AG09309 (cell line): ENCODE measurements at places on chromosomes 6 and 20.
A peak's percentile ranks its signal among the peaks of the same experiment; 100 is the strongest.

DNA sequence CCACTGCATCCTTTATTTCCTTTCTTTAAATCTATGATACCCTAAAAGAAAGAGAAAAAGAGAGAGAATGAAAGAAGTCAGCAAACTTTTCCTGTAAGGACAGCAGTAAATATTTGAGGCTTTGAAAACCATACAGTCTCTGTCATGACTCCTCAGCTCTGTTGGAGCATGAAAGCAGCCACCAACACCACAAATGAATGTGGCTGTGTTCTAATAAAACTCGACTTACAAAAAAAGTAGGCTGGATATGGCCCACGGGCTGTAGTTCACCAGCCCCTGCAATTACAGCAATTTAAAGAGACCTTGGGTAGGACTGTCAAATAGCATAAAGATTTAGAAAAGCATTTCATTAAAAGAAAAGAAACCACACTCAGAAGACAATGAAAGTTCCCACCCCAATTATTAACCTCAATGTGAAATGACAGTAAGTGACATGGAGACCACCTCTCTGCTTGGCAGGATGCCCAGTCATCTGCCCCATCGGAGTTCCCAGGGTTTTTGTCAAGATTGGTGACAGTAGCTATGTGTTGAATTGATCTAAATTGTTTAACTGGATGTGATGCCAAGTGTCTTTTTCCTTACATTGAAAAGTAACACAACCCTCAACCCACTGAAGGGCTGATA lies 50.9 kb downstream of the TNFRSF21 start:
- no peak for DNase-seq

DNA sequence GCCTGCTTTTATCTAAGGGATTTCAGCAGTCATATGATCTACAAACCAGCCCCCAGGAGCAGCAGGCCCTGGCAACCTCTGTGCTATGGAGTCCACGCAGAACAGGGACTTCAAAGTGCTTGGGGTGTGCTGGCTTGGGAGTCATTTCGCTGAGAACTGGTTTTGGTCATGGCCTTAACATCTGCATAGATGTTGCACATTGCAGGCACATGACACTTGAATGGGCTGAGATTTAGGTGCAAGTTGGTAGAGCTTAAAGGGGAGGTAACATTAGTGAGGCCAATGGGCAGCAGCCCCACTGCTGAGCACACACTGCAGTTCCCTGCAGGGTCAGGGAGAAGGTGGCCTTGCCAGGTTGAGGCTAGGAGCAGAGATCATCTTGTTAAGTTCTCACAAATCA lies 43.6 kb downstream of the RREB1 start:
- DNase-seq, result no peak

- DNase-seq, result peak; percentile 74
Observed at GRCh38 chr6:82331031-82331773, 32.4 kb upstream of the TPBG start.

DNA sequence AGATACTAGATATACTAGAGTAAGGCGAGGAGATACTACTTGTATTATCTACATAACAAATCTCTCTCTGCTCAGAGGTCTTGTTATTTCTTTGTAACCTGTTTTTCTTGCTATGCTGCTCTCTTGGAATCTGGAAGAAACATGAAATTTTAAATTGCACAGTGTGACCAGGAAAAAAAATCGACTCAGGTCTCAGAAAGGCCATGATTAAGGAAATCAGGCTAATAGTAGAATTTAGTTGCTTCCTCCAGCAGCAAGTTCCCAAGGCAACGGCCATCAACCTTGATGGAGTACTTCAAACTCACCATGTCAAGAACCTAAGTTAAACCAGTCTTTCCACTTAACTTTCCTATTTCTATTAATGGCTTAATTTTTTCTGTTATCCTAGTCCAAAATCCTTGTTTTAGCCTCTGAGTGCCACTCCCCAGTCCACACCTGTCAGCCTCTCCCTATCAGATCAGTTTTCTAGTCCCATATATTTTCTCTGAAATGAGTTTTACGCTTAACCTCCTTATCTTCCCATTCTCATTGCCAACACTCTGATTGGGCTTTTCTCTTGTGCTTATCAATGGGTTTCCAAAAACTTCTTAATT lies 87.7 kb upstream of the BEND3 start:
- DNase-seq, result no peak

- DNase-seq, result no peak
Observed at GRCh38 chr6:100599088-100599770, 134.5 kb upstream of the SIM1 start.

DNA sequence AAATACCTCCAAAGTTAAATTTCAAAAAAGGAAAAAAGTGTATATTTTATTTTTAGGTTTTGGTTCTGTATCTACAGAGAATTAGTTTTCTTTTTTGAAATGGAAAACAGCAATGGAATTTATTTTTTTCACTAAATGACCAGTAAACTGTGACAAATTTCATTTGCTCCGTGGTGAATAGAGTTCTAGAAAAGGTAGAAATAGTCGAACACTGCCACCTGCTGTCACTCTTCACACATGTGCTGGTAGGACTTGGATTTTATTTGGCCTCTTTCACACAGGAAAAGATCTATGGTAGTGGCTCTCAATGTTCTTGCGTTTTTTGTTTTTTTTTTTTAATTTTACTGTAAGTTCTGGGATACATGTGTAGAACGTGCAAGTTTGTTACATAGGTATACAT lies 312.5 kb downstream of the EYA4 start:
- DNase-seq, result peak; percentile 25

- no peak for DNase-seq
Observed at GRCh38 chr6:14738933-14739332, 506.9 kb upstream of the JARID2 start.

GRCh38 chr6:132215805-132216204 lies 185.5 kb downstream of the MOXD1 start:
- DNase-seq, result no peak

DNA sequence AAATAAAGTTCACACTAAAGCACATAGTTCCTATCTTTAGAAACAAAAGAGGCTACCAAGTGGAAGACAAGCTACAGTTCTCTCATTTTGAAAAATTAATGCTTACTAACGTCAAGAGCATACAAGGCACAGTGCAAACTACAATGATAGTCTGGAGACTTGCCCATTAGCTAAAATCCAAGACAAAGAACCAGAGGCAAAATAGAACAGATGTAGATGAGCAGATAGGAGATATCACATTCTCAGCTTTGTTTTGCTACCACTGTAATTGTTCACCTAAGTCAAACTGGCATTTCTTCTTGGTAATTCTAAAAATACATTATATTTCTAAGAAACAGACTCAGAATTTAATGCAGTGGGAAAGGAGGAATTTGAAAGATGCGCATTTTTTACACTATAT lies 5.2 kb downstream of the TMEM30A start:
- no peak for DNase-seq

DNA sequence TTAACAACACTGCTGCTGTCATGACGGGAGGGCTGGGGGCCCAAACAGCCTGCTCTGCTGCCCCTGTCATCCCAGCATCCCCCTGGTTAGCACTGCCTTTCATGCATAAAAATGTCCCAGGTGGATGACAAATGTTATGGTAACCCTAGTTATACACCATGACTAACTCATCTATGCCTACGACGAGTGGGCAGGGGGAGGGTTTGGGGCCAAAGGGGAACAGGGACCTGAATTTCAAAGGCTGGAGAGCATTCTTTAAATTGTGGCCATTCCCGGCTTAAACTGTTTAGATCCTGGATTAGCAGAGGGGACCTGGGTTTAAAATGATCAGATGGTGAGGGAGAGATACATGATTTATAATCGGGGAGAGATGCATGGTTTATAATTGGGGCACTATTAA lies 24.4 kb downstream of the GNAS-AS1 start:
- DNase-seq, result no peak

- DNase-seq, result no peak
Observed at GRCh38 chr6:44139351-44139743, 12.0 kb downstream of the TMEM63B start.

DNA sequence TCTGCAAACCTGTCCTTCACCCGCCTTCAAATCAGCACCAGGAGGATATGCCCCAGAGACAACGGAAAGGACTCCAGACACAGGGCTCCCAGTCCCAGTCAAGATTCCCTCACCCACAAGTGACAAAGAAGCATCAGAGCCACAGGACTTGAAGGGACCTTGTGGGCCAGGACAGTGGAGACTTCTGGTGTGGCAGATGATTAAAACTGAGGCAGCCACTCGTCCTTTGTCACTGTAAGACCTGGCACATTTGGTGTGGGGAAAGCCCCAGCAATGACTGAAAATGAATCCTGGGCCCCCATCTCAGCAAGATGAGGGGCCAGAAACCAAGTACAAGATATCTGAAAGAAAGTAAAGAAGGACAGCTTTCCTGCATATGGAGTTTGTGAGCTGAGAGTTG lies 15.6 kb upstream of the GMPR start:
- no peak for DNase-seq

GRCh38 chr6:159933077-159933476 lies 35.8 kb upstream of the IGF2R start:
- no peak for DNase-seq

DNA sequence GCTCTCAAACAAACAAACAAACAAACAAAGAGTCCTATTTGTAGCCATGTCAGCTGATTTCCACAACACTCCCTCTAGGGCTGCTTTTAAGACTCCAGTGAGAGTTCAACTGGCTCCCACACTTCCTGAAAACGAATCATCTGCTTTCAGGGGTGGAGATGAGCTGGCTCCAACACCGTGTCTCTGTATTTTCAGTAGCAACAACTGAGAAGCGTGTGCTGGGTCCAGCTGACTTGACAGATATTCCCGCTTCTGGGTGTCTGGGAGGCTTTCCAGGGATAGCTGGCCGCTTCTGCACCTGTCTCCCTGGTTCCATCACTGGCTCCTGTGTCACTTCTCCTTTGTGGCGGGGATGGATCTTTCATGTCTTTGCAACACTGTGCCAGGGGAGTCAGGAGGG lies 272.5 kb upstream of the SOX4 start:
- DNase-seq, result no peak

DNA sequence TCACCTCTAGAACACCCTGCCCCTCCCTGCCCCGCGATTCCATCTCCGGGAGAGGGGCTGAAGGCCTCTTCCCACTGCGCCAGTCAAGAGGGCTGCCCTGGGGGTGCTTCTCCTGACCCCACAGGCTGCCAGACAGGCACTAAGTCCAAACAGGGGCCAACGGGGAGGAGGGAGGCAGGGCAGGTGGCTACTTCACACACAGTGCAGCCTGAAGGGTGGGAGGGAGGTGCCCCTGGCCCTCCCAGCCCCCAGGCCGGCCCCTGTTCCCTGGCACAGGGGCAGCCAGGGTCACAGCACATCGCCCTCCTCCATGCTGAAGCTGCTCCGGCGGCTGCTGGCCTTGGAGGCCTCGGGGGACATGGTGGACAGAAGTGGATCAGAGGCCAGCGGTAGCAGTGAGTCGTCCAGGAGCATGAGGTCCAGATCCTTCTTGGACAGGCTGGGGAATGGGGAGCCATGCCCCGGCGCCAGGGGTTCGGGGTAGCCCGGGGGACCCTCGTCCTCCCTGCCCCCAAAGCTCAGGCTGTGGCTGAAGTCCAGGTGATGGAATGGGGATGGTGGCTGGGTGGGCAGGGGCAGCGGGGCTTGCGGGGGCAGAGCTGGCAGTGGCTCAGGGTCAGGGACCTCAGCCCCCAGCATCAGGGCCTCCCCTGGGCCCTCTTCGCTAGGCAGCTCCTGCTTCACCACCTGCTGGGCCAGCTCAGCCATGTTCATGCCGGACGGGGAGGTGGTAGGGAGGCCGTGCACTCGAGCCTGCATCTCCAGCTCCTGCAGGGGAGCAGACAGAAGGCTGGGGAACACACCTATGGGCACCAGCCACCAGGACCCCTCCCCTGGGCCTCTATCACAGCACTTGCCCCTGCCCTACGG lies 46.3 kb downstream of the MDFI start:
- no peak for DNase-seq

GRCh38 chr6:133079901-133080300 lies 161.3 kb upstream of the EYA4 start:
- no peak for DNase-seq

DNA sequence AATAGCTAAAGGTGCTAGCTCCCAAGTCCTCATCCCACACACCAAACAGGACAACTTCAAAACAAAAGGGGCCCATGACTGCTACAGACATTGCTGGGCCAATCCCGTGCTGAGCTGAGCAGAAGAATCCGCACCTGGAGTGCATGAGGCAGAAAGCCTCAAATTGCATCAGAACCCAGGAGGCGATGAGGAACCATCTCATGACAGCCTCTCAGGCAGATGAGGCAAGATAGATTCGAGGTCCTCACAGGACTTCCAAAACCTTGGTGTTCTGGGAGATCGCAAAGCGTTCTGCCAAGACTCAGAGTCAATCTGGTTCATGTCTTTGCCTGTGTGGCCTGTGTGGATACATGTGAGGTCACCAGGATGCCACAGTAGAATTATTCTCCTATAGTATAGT lies 32.8 kb upstream of the SSTR4 start:
- no peak for DNase-seq

- peak; percentile 14 for DNase-seq
Observed at GRCh38 chr6:167056370-167056769, 57.2 kb downstream of the CEP43 start.

DNA sequence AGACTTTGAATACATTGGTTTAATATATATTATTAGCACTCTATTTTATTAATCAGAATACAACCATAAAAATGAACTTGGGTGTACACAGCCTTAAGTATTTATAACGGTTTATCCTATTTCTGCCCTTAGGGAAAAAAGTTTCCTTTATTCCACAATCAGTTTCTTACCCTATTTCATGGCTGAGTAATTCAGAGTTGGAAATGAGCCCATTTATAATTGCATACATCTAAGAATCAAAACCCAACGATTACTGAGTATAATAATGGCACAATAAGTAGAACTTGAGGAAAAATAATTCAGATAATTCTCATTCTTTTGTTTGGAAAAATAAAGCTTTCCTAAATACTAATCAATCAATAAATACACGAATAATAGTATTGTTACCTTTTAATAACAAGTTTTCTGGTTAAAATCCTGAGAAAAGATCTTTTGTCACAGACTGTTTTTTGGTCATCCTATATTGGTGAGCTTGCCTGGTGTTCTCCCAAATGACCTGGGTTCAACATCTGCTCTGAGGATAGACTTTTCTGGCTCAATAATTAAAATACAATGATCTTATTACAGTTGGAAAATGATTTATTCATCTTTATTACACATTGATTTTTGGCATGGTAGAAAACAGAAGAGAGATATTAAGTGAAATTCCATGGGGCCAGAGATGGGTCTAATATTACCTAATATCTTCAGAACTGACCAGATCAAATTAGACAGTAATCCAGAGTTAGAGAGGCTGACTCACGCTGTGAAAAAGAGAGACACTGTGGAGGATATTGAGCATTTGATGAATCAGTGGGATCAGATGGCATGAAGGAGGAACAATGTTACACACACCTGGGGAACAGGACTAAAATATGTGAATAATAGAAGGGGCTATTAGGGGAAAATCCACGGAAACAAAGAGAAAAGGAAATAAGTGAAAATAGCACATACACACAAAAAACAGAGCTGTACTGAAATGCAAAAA lies 162.1 kb upstream of the TBX18 start:
- no peak for DNase-seq

GRCh38 chr6:52286798-52287432 lies 2.4 kb upstream of the MCM3 start:
- peak; percentile 16 for DNase-seq

- DNase-seq, result no peak
Observed at GRCh38 chr6:13444604-13445003, 42.8 kb downstream of the GFOD1 start.
